Stimulated activated CD8-positive, alpha-beta memory T cell treated with anti-CD3 and anti-CD28 coated beads, Interleukin-7, amount 100 ng/mL, for 24 hours (primary cell): ENCODE measurements at places on chromosomes 16 and 17.

DNA sequence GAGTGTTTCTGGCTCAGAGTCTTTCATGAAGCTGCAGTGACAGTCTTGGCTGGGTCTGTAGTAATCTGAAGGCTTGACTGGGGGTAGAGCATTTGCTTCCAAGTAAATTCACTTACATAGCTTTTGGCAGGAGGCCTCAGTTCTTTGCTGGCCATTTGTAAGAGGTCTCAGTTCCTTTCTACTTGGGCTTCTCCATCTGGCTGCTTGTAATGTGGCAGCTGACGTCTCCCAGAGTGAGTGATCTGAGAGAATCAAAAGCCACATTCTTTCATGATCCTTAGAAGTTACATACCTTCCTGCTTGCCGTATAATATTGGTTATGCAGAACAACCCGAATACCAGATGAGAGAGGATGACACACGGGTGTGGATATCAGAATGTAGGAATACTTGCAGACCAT, 39.8 kb downstream of the NF1 start:
- DNase-seq, result no peak

DNA sequence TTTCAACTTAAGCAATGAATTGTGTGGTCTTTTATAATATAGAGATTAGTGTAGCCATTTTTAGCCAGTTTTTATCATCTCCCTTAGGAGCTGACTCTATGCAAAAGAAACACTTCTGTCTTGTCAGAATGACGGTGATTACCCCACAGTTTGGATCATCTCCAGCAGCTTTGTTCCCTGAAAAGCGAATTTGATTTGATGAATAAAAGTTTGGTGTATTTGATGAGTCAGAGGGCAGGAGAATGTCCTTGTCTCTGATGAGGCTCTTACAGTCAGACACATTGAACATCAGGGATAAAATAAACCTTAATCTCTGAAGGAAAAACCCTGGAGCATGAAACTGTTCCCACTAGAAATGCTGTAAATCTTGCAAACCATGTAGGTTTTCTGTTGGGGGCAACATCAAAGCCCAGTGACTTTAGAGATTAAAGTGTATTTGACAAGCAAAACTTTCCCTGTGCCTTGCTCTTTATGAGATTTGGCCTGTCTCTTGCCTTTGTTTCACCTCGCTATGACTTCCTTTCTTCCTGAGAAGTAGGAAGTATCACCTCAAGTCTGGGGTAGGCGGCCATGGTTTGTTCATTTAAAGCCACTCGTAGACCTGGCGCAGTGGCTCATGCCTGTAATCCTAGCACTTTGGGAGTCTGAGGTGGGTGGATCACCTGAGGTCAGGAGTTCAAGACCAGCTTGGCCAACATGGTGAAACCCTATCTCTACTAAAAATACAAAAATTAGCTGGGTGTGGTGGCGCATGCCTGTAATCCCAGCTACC, 209.3 kb downstream of the FTO start:
- no peak for DNase-seq

- no peak for DNase-seq
Observed at GRCh38 chr16:80924372-80924978, 82.2 kb downstream of the CMC2 start.

DNA sequence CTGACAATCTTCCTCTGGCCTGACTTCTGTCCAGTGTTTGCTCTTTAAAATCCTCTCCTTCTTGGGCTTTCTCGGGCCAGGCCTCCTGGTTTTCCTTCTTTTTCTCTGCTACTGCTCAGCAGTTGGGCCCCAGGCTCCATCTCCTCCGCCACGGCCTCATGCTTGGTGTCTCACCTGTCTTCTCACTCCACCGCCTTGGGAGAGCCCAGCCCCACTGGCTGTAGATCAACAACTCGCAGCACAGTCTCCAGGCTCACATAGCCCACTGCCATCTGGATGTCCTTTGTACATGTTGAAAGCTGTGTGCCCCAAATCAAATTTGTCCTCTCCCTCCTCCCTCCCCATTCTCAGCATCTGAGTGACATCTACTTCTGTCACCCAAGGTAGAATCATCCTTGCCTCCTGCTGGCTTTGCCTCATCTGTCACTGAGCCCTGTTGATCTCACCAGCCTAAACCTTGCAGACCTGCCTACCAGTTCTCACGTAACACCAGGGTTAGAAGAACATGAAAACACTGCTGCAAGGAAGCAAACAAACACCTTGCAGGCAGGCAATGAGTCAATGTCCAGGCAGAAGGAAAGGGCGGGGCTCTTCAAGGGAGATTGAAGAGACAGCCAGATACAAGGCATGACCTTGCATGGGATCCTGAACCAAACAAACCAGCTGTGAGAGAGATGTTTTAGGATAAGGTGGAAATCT, 103.2 kb upstream of the SMURF2 start:
- no peak for DNase-seq

DNA sequence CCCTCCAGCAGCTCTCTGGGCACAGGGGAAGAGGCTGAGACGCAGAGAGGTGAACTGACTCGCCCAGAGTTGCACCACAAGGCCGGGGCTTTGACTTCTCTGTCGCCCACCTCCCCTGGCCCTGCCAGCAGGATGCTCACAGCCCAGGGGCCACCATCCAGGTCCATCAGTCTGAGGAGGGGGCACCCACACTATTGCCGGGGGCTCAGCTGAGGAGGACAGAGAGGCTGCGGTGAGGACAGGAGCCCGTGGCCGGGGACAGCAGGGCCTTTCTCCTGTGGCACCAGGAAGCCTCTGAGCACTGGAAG, 32.6 kb downstream of the KDM8 start:
- no peak for DNase-seq

GRCh38 chr16:85291302-85292148, 179.3 kb upstream of the CIBAR2 start:
- no peak for DNase-seq

DNA sequence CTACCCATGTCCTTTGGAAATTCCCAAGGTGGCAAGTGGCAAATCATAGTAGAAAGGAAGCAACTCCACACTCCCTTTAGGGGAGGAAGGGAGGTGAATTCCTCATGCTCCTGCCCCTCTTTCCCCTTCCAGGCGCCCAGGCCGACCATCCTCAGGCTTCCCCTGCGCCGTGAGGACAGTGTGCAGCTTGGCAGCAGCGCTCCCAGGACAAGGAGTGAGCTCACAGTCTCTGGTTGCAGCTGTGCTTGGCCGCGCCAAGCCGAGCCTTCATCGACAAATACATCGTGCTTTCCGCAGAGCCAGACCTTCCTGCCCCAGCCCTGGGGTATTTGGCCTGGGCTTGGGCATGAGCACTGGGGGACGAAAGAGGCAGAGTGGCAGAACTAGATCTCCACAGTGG, 112.6 kb downstream of the ENGASE start:
- DNase-seq, result no peak

- no peak for DNase-seq
Observed at GRCh38 chr16:21991621-21992020, 9.3 kb downstream of the PDZD9 start.

- DNase-seq, result no peak
Observed at GRCh38 chr16:19114359-19115147, 789 bp downstream of the ITPRIPL2 start.

- no peak for DNase-seq
Observed at GRCh38 chr16:83730812-83731211, 77.0 kb upstream of the HSBP1 start.

GRCh38 chr16:58366247-58367031, 25.8 kb upstream of the GINS3 start:
- no peak for DNase-seq

DNA sequence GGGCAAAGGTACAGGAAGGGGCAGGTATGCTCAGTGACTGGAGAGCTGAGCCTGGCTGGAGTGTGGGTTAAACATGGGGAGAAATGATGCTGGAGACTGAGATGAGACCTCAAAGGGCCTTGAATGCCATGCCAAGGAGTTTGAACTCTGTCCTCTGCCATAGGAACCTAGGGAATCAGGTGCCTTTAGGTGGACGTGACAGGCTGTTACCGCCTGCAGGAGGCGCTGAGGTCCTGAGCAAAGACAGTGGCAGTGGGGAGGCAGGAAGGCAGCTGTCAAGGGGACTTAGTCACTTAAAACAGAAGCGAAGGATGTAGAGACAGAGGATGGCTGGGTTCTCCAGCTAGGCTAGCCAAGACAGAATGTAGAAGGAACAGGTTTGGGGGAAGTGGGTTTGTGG, 9.1 kb downstream of the PSMB3 start:
- DNase-seq, result no peak

DNA sequence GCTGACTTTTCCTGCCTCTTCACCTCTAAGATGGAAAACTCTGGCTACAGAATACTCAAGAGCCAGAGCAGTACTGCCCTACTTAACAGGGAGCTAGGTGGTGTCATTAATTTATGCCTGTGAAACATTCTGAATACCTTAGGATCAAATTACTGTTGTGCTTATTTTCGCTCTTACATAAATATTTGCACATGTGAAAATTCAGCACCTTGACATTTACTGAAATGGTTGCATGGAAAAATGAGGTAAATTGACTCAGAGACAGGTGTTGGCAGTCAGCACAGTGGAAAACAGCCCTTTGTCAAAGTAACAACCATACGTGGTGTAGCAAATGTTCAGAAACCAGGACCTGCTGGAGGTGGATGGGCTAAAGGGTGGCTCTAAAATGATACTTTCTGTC, 193.6 kb downstream of the CDH8 start:
- no peak for DNase-seq

DNA sequence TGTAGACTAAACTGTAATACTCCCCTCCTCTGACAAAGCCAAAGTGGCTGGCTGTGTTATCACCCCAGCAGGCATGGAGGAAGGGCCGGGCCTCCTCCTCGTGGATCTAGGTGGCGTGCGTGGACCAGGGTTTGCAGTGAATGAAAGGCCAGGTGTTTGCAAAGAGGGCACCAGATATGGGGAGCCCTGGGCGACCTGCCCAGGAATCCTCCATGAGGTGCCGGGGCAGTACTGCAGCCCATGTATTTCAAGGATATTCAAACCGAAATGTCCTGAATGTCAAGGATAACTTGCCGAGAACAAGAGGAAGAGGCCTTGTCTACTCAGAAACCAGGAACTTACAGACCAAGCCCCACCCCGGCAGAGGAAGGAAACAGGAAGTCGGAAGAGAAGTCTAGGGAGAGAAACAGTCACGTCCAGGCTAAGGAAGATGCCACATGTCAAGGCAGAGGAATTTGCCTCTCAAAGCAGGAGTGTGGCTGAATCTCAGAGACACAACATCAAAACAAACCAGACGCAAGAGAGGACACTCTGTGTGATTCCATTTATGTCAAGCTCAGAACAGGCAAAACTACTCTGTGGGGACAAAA, 13.7 kb upstream of the OSGIN1 start:
- no peak for DNase-seq

DNA sequence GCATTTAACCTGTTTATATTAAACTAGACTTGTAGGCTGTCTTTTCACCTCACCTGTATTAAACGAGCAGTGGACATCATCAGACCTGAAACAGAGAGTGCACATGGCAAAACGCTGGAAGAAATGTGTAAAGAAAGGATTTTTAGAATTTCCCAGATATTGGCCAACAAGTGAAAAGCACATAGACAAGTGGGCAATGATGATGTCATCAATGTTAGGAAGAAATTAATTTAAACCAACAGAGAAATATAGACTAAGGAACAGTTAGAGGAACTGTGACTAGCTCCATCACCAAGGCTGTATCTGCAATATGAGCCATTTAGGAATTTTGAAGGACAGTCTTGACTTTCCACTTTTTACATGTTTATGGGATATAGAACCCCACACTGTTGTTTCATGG, 67.1 kb upstream of the SLC12A3 start:
- DNase-seq, result no peak

GRCh38 chr16:84356591-84357116, 11.7 kb upstream of the ATP2C2 start:
- DNase-seq, result no peak

- no peak for DNase-seq
Observed at GRCh38 chr16:24771132-24771778, 41.8 kb downstream of the TNRC6A start.
